ENCODE measurements at places on chromosomes 16 and 17.

DNA sequence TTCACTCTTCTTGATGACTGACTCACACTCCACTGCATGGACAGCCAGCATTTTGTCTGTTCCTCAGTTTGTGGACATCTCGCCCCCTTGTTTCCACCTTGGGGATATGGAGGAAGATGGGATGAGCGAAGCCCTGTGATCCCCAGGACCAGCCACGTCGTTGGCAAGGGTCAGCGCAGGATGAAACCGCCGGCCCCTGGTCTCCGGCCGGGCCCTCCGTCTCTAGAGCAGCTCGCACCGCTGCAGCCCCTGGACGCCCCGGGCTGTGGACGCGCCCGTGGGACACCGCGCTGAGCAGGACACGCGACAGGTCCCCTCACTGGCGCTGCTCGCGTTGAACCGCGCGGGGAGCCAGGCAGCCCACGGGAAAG is 604 bp upstream of the ZC3H18 start:
- no peak for DNase-seq

GRCh38 chr16:16868727-16869126 is 489.8 kb downstream of the NPIPA7 start:
- no peak for DNase-seq

DNA sequence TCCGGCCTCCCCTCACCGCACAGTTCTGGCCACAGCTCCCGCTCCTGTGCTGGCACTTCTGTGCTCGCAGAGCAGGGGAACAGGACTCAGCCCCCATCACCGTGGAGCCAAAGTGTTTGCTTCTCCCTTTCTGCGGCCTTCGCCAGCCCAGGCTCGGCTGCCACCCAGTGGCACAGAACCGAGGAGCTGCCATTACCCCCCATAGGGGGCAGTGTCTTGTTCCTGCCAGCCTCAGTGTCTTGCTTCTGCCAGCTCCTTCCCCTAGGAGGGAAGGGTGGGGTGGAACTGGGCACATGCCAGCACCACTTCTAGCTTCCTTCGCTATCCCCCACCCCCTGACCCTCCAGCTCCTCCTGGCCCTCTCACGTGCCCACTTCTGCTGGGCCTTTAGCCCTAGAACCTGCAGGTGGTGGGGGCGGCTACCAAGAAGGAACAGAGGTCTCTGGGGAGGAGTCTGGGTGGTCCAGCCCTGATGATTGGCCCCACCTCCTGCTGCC is 645 bp upstream of the ELMO3 start:
- no peak for DNase-seq

DNA sequence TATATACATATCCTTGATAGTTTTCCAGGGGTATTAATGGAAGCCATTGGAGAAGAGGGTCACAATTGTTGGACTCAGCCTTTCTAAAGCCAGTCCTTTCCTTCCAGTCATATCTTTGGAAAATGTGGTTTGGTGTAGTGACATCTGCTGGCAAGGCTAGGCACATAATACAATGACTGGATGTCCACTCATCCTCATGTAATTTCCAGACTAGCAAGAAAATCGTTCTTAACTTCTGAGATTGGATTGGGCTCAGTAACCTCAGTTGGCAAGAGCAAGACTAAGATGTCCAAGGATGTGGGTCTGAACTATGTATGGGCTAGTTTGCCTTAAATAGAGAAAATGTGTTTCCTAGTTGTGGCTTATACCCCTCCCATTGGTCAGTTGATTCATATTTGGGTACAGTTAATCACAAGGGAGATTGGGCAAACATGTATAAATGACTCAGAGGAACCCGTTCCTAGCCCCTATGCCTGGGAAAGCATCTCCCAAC is 8.7 kb upstream of the KAT7 start:
- DNase-seq = no peak

DNA sequence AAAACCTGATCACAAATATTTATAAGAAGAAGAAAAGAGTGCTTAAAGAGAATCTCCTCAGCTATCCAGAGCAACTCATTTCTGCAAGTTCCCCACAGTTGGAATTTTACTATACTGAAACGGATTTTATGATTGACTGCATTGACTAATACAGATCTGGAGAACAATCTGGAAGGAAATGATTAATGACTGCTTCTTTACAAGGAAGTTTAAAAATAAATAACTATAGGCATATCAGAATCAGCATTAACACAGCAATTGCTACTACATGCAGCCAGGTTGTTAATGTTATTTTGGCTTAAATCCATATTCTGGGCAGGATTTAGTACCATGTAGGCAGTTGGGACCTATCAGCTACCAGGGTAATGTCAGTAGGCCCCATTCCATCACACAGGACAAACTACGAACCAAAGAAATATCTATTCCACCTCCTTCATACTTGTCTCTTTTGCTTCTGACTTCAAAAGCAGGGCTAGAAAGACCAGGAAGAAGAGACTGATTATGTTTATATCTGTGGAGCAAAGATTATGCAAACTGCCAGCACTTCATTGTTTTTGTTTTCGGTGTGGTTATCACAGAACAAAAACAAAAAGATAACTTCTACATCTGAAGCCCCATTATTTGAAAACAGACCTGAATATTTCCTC is 3.9 kb downstream of the SKAP1 start:
- DNase-seq = no peak

DNA sequence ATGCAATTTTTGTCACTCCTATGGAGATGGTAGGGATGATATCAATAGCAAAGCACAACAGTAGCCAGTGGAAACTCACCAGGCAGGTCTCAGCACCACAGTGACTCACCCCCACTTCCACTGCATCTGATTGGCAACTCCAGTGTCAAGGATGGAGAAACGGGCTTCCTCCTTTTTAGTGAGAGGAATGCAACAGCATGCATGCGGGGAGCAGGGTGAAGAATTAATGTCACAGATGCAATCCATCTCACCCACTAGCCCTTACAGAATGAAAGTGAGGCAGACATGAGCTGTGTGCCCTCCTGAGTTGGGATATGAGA is 467.0 kb upstream of the C16orf82 start:
- no peak for DNase-seq

DNA sequence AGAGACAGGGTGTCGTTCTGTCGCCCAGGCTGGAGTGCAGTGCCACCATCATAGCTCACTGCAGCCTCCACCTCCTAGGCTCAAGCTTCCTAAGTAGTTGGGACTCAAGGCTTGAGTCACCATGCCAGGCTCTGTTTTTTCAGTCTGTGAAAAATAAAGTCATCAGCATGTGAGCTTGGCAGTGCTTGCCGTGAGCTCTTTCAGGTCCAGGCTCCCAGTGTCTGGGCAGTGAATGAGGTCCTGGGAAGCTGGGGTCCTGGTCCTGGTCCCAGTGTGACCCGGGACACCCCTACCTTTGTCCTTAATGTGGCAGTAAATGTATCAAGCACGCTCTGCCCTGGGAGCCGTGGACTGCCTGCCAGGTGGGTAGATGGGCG is 22.9 kb upstream of the RPL13 start:
- DNase-seq = no peak

DNA sequence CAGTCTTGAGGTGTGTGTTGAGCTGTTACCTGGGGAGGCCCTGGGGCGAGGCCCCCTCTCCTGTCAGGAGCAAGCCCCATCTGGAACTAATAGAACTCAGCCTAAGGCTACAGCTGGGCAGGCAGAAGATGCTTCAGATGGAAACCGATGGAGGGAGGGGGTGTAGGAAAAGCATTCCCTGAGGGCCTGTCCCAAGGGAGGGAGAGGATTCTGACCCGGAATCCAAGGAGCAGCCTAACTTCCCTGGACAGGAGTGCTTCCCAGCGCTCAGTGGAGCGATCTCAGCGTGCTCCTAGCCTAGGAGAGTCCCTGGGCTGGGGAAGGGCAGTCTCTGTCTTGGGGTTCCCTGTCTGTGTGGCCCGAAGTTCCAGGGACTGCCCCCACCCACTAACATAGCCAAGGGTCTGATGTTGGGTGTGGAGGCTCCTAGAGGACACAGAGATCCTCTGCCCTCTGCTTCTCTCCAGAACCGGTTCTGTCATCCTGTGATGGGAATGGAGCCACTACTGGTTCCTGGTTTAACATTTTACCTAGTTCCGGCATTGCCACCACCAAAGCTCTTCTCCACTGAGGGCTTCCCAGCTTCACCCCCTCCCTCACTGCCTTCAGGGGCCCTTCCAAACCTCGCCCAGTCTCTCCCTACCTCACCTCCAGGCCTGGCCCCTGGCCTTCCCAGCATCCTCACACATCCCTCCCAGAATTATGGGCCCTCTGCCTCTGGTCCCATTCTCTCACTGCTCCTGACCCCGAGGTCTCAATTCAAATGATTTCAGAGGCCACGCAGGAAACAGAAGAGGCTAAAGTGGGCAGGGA is 58.7 kb downstream of the RTN4RL1 start:
- no peak for DNase-seq

DNA sequence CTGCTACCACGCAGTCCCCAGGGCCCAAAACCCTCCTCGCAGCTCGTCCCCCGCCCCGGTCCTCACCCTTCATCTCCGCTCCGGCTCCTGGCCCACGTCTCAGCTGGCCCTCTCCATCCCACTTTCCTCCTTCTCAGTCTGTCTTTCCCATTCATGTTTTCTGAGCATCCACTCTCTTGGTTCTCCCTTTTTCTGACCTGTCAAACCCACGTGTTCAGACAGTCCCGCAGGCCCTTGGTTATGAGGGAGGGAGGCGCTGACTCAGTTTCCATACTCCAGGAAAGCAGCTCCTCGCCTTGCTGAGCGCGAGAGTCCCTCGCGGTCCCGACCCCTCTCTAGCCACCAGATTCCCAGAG is 392 bp upstream of the HID1 start:
- DNase-seq = no peak

GRCh38 chr17:3763777-3764170 is 37.2 kb downstream of the ITGAE start:
- DNase-seq = no peak

DNA sequence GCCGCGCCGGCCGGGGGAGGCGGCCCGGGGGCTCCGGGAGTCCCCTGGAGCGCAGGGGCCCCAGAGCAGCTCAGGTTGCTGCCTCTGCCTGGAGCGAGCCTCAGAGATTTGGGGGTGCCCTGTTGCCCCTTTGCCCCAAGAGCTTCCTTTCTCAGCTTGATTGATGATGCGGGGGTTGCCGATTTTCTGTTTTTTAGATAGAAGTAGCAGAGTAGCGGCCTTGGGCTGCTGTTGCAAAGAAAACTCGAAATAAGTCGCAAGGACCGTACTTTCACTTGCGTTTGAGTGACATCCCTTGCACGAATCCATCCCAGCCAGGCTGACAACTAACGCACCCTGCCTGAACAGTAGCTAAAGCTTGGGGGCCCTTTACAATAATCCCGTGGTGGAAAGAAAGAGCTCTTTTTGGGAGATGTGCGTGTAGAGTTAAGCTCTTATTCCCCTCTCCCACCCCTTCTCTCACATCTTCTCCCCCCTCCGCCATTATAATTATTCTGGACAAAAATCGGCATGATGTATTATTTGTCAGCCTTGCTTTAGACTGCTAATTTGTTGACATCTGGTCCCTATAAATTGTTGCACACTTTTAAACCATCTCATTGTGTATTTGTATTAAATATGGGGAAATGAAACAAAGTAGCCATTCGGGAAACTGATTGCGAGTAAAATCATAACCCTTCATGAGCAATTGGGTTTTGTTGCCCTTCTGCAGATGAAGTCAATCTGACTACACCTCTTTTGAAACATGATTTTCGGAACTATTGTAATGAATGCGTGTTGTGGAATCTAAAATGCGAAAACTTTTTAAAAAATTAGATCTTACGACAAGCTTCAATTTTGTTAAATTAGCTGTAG is 873 bp downstream of the USP10 start:
- no peak for DNase-seq

GRCh38 chr17:7039832-7040231 is 4.0 kb downstream of the SLC16A13 start:
- DNase-seq = no peak

GRCh38 chr16:57526498-57526897 is 9.9 kb downstream of the CCDC102A start:
- no peak for DNase-seq

- DNase-seq = no peak
Observed at GRCh38 chr17:38547444-38547843, 58.3 kb downstream of the SRCIN1 start.

DNA sequence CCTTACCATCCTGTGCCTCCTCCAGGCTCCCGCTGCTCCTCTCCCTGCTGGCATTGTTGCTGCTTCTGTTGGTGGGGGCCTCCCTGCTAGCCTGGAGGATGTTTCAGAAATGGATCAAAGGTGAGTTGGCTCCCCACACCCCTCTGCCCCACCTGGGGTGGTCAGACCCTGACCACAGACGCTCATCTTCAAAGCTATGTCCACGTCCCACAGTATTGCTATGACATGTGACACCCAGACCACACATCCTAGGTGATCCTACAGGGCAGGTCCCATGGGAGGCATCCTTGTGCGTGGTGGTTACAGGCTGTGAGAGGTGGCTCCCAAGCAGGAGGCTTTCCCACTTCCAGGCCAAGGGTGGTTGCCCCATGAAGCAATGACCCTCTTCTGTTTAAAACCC is 11.0 kb downstream of the CD300A start:
- DNase-seq = no peak

- DNase-seq = no peak
Observed at GRCh38 chr16:88010968-88011483, 59.8 kb downstream of the BANP start.

GRCh38 chr16:56558024-56558747 is 6.7 kb upstream of the MT4 start:
- DNase-seq = peak; percentile 96

GRCh38 chr16:4654011-4654963 is 29.7 kb downstream of the MGRN1 start:
- DNase-seq = no peak

GRCh38 chr17:82865774-82866395 is 26.1 kb upstream of the ZNF750 start:
- DNase-seq = no peak

GRCh38 chr17:78781104-78781892 is 775 bp downstream of the CYTH1 start:
- no peak for DNase-seq

GRCh38 chr17:1996800-1997288 is 28.3 kb downstream of the RTN4RL1 start:
- no peak for DNase-seq

- DNase-seq = no peak
Observed at GRCh38 chr16:72220875-72221629, 49.1 kb upstream of the PMFBP1 start.

- DNase-seq = no peak
Observed at GRCh38 chr16:10694830-10695229, at the start of gene TEKT5. TEKT5 (minus strand) TSS chr16:10694930; CDS start chr16:10694873, 57 bp downstream.

DNA sequence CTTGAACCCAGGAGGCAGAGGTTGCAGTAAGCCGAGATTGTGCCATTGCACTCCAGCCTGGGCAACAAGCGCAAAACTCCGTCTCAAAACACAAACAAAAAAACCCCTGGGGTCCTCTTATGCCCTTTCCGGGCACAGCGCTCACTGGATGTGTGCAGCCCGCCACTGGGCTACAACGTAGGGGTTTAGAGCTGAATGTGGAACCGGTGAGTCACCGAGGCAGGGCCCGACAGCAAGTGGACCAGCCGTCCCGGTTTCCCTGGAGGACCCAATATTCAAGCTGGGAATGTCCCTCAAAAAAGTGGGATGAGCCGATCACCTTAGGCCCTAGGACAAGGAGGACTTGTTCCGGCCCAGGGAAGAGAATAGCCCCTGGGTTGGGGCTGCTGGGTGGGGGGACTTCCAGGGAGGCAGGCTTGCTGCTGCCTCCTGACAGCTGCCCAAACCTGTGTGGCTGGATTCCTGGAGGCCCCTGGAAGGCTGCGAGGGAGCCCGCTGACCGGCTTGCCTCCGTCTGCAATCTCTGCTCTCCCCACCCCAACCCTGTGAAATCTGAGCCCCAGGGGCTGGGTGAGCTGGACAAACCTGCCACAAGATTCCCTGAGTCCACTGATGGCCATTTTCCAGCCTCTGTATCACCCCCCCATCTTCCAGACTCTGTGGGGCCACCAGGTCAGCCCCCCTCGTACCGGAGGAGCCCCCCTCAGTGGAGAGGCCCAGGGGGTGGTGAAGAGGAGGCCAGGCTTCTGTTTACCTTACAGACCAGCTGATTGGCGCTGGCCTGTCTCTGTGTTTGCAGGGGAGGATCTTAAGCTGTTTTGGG is 2.9 kb upstream of the CLDN9 start:
- DNase-seq = no peak
